Endothelial cell (in vitro differentiated cells): ENCODE measurements at places on chromosomes 11 and 22. TPM values are rescaled to one million over a fixed set of nuclear protein-coding genes. Genes with fewer than 3 reads are reported as not detected.

- DNase-seq, result no peak
Measured at GRCh38 chr22:22080270-22080669, 97.7 kb upstream of the TOP3B start.

The SART1 gene
- total RNA-seq, result 46.5 TPM

The KLHL35 gene
- 2.8 TPM for total RNA-seq

The TYMP gene
- total RNA-seq, result 6.3 TPM
